Inflammatory macrophage (primary cell): ENCODE measurements at places on chromosomes 2 and 18.

- no peak for DNase-seq
Observed at GRCh38 chr2:109289504-109290222, 160.7 kb downstream of the SH3RF3 start.

- DNase-seq, result no peak
Observed at GRCh38 chr2:108786008-108786353, 590 bp upstream of the CCDC138 start.

DNA sequence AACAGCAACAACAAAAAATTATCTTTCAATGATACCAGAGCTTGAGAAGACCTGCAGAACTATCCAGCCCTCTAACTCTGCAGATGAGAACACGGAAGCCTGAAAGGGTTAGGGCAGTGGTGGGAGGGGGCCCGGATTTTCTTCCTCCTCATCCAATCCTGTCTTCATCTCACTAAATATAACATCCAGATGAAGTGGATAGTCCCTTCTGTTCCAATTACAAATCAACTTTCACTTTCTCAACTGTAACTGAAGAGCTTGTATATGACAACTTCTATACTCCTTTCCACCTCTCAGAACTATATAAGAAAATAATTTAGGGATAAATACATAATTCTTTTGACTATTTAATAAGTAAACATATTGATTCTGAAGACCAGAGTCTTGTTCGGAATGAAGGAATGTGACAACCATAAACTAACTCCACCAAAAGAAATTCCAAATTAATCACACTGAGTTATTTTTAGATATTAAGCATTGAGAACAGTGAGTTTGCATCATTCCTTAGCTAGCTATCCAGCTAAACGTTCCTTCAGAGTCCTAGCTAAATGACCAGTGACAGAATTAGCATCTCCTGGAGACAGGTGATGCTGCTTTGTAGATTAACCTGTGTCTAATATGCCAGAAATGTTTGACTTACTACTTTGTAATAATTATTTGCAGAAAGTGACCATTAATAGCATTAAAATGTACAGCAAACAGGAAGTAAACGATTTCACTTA lies 32.7 kb downstream of the SFT2D3 start:
- no peak for DNase-seq

- DNase-seq, result no peak
Observed at GRCh38 chr2:47024046-47024445, 108.4 kb upstream of the MCFD2 start.

DNA sequence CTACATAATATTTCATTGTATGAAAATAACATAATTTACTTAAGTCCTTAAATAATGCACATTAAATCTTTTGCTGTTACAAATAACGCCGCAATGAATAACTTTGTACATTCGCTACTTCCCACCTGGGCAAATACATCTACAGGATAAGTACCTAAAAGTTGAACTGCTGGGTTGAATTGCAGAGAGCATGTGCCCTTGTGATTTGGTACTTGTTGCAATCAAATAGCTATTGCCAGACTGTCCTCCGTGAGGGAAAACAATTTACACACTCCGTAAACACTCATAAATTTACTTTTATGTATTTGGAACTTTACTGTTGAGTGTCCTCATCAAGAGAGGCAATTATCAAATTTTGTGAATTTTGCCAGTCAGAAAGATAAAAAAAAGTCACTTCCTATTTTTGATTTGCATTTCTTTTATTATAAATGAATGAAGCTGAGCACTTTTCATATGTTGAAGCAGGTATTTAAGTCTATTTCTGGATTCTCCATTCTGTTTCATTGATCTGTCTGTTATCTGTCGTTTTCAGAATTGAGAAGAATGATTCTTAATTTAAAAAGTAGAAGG lies 140.8 kb upstream of the SERTAD2 start:
- DNase-seq, result no peak
